ENCODE measurements at places on chromosomes 16 and 17.

- no peak for DNase-seq
Measured at GRCh38 chr16:57577214-57577613, 34.8 kb downstream of the ADGRG5 start.

- no peak for DNase-seq
Measured at GRCh38 chr17:19651451-19652238, 3.1 kb downstream of the ALDH3A2 start.

- peak; percentile 20 for DNase-seq
Measured at GRCh38 chr16:52912565-52913173, 140.0 kb downstream of the CHD9NB start.

DNA sequence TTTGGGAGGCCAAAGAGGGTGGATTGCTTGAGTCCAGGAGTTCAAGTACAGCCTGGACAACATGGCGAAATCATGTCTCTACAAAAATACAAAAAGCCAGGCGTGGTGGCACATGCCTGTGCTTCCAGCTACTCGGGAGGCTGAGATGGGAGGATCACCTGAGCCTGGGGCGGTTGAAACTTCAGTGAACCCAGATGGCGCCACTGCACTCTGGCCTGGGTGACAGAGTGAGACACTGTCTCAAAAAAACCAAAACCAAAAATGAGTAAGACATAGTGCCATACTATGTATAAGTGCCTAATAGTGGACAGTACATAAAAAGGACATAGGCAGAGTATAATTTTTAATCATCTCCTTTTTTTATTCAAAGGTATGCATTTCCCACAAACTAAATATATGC lies 4.0 kb downstream of the CTC1 start:
- no peak for DNase-seq

DNA sequence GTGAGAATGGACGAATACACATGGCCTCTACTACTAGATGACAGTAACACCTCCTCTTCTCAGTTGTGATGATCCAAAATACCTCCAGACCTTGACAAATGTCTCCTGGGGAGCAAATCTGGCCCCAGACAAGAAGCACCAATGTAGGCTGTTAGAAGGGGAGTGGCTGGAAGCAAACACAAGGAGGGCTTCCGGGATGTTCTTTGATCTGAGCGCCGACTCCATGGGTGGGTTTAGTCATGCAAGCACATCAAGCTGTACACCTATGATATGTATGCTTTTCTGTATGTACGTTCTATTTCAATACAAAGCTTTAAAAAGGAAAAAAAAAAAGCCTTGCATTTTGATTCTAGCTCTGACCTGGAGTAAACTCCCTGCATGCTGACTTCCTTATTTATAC lies 61.4 kb downstream of the ARHGAP17 start:
- no peak for DNase-seq

DNA sequence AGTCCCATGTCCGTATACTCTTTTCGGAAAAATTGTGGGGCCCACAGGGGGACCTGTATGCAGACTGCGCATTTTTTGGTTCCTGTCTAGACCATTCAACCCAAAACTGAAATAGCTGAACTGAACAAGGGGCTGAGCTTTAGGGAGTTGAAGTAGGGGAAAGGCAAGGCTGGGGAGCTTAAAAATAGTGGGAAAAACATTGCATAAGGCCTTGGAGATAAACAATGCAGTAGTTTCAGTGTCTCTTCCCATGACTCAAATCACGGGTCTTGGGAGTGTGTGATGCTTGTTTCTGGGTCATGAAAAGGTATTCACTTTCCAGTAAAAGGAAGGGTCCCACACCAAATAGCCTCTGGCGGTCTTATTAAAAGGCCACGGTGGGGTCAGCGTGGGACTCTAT lies 402.8 kb upstream of the SALL1 start:
- no peak for DNase-seq
